ENCODE measurements at places on chromosomes 2 and 18.

DNA sequence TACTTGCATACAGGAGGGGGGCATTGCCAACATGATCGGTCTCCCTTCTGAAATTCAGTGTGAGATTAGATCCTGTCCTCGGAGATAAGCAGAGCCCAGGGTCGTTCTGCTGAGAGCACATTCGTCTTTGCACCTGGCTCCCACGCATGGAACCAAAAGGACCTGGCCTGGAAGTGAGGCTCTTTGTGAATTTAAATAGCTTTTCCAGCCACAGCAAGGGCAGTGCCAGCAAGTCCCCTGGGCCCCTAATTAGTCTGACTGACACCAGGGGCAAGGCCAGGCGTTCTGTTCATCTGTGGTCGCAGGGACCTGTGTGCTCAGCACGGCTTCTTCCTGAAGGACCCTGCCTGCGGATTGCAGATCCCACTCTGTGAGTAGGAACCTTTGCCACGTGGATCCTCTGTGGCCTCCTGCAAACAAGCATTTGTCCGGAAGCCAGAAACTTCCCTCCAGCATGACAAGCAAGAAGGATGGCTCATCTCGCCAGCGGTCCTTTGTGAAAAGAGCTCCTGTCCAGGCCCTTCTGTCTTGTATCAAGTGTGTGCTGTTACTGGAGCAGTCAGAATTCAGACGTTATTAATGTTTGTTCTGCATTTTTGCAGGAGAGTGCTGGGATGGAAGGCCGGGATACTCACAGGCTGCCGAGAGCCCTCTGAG is 128.7 kb downstream of the TPO start:
- no peak for DNase-seq

DNA sequence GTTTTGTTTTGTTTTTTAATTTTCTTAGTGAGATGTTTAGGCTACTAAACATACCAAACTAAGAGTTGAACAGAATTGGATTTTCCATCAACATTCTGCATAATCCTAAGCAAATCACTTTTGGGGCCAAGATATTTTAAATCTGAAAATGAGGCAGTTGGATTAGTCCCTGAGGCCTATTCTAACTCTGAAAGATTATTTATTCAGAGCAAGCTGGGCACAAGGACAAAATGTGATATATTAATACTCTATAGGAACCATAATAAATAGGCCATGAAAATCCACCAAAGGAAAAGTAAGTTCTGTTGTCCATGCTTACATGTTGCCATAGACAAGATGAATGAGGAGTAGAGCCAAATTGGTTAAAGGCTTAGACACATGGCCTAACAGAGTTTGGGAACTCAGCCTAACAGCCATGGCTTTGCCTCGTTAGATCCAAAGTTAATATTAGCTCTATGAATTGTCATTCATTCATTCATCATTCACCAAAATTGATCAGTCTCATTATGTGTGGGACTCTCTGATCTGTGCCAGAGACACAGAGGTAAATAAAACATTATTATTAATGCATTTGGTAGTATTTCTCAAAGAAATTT is 183.5 kb downstream of the SCG2 start:
- no peak for DNase-seq

- no peak for DNase-seq
Measured at GRCh38 chr2:121094101-121094500, 190.9 kb downstream of the TFCP2L1 start.

GRCh38 chr2:112843836-112844235 is 7.3 kb upstream of the IL1B start:
- DNase-seq: no peak

GRCh38 chr18:48674758-48675351 is 136.0 kb downstream of the CTIF start:
- DNase-seq: no peak

GRCh38 chr18:69866212-69866611 is 81.5 kb downstream of the CD226 start:
- DNase-seq: no peak

- DNase-seq: no peak
Measured at GRCh38 chr18:32042337-32042736, 23.7 kb downstream of the RNF125 start.

GRCh38 chr2:105291981-105292380 is 37.6 kb downstream of the TGFBRAP1 start:
- no peak for DNase-seq

DNA sequence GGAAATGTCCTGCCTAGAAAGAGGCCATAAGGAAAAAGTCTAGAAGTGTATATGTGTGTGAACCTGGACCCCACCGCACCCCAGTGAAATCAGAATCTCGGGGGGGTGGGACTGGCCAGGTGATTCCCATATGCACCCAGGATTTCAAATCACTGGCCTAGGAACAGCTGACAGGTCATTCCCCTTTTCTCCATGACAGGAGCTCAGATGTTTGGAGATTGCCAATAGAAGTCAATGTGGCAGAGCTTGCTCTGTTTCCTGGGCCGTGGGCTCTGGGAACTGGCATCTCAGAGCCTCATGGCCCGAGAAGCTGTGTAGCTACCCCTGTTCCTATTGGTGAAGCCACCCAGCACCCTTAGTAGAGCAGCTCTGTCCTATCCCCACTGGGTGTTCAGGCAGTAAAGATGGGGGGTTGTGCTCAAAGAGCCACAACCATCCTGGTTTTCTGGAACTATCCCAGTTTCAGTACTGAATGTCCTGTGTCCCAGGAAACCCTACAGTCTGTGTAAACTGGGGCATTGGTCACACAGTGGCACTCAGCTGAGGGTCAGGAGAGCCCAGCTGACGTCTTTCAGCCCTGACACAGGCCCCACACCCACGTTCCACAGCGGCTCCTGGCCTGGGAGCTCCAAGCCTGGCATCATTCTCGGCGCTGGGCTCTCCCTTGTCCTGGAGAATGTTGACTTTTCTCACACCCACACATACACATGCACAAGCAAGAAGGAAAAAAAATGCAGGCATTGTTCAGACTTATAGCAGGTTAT is 18.9 kb downstream of the GNLY start:
- no peak for DNase-seq

DNA sequence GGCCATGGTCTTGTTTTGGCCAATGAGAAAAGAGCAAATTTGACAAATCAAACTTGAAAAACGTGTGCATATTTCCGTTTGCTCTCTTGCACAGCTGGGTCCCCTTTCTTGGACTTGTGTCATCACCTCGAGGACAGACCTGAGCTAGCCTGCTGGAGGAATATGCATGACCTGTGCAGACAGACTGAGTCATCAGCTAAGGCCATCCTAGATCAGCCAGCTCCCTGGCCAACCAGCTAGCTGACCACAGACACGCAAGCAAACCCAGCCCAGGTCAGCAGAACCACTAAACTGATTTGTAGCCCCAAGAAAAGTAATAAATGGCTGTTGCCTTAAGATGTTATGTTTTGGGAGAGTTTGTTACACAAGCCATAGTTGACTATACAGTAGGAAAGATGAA is 61.3 kb upstream of the PAX3 start:
- DNase-seq: no peak

DNA sequence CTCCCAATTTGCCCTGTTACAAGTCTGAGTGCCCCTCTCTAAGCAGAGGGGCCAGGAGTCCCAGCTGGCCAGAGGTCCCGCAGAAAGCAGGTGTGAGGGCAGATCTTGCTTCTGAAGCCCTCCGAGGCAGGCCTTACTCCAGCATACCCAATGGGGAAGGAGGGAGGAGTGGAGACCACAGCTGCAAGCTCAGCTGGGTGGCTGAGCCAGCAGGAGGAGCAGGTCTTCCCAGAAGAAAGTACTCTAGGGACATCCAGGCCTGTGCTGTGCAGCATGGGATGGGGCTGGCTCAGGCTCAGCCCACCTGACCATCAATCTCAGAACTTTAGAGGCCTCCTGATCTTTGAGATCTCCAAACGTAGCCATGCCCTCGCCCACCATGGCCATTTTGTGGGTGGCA is 31.3 kb downstream of the PLB1 start:
- DNase-seq: no peak

DNA sequence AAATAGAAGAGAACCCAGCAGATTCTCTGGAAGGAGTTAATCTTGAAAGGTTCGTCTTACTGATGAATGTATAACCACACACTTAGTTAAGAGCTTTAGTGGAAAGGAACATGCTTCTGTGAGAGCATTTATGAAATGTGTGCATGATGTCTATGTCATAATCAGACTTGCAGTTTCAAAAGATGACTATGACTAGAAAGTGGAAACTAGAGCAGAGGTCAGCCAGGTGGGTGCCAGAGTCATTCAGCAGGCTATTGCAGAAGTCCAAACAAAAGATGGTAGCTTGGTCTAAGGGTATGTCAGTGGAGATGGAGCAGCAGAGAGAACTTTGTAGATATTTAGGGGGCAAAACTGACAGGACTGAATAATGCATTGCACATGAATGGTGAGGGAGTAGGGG is 825.8 kb downstream of the DCC start:
- no peak for DNase-seq

DNA sequence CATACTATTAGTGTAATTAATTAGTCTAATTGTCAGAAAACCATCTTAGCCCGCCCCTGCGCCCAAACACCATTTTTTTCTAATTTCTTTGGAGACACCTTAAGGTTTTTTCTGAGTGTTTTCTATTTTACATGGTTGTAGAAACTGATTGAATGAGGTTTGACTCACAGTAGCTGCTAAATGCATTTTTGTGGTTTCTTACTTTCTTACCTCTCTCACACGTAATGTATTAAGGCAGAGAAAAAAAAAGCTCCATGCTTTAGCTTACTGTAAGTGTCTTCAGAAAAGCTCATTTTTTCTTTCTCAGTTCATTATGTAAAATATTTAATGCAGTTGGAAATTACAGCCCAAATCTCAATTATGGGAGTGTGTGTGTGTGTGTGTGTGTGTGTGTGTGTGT is 548.5 kb upstream of the LRRTM4 start:
- DNase-seq: no peak

GRCh38 chr2:205754924-205755321 is 72.6 kb downstream of the NRP2 start:
- no peak for DNase-seq

- no peak for DNase-seq
Measured at GRCh38 chr18:50830544-50830943, 10.7 kb upstream of the MRO start.

GRCh38 chr2:72893594-72894319 is 6.5 kb downstream of the SPR start:
- peak; percentile 5 for DNase-seq

- no peak for DNase-seq
Measured at GRCh38 chr2:194003911-194004310, 1653.1 kb upstream of the SLC39A10 start.

DNA sequence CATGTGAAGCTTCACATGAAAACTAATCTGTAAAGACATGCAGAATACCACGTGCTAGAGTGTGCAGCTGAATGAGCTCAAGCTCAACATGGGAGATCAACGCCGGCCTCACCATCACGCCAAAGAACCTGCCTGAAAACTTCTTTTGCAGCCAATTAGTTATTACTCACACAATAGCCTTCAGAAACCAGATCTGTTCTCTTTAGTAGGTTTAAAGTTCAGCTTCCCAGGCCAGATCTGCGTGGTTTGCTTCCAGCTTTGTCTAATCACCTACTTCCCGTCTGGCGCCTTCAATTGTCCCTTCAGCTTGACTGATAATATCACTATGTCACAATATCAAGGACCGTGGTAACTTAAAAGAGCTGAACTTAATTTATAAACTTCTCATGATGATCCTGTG is 68.0 kb upstream of the ZNF236 start:
- no peak for DNase-seq

GRCh38 chr2:190216829-190217228 is 102.8 kb downstream of the HIBCH start:
- DNase-seq: no peak

- DNase-seq: no peak
Measured at GRCh38 chr18:49177812-49178211, 227.0 kb upstream of the SMAD7 start.

DNA sequence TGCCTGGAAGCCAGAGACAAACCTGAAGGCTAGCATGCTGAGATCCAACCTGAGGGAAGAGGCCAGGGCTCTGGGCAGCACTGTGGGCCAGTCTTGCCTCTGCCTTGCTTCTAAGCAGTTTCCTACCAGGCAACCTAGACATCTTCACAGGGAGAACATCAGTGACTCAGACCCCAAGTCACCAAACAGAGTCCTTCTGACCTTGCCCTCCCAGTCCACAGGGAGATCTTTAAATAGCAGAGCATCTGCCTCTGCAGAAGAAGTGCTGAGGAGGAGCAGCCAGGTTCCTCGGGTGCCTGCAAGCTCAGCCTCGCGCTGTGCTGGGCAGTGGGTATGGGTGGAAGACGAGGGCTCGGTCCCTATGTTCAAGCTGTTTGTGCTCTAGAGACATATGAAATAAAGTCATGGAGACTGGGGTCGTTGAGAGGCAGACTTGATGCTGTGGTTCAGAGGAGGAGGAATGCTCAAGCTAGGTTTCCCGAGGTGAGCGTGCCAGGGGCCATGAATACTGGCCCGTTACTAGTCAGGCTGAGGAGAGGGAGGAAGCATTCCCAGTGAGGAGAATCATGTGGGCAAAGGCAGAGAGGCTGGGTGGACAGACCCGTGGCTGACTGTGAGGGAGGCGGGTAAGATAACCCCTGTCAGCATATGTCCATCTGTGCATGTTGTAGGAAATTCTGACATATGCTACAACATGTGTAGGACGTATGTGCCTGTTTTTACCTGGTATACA is 66.5 kb downstream of the BOLA3 start:
- DNase-seq: no peak

DNA sequence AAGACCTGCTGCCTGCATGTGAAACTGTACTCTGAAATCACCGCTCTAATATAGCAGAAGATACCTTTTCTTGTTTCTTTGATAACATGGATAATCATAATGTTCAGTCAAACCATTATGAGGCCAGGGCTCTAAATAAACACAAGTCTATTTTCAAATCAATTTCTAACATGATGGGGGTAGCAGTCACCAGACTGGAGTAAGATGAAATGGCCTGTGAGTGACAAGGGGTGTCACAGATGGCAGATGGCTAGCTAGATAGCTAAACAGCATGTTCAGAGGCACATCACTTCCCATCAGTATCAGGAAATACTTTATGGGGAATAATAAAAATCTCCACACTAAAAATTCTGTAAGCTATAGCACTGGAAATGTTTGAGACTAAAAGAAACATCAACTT is 14.0 kb downstream of the MBD2 start:
- DNase-seq: no peak

- DNase-seq: no peak
Measured at GRCh38 chr2:222232372-222232771, 66.4 kb downstream of the PAX3 start.

GRCh38 chr2:241563031-241563507 is 4.5 kb downstream of the BOK start:
- DNase-seq: no peak

Measured in GDM1 (cell line).